HFFc6 (cell line): ENCODE measurements at places on chromosomes 7 and 10. TPM values are rescaled to one million over a fixed set of nuclear protein-coding genes. Genes with fewer than 3 reads are reported as not detected.
A peak's percentile ranks its signal among the peaks of the same experiment; 100 is the strongest.

Gene THAP5
- total RNA-seq: 23.5 to 24.7 TPM (median 23.8 TPM) in 3 replicates

Gene GRID1
- not detected in 3 replicates for total RNA-seq

Gene DNAAF5
- 25.8 to 30.9 TPM (median 30.3 TPM) in 3 replicates for total RNA-seq

Gene ZNF679
- not detected in 2 replicates for total RNA-seq

Gene NRP1
- 152 to 173 TPM (median 155 TPM) in 3 replicates for total RNA-seq

Gene NCF1
- total RNA-seq: not detected in 3 replicates

Gene C10orf105
- total RNA-seq: not detected in 3 replicates

Gene SPOCK2
- total RNA-seq: not detected in 3 replicates

Gene PARP12
- 4.9 and 11.3 TPM in 2 replicates for total RNA-seq

Gene SORCS1
- 0.03 to 0.10 TPM in 2 of 3 replicates, not detected in the other for total RNA-seq

Gene SLC25A13
- total RNA-seq: 8.9 to 15.4 TPM (median 13.1 TPM) in 3 replicates

Gene AKR1D1
- not detected in 3 replicates for total RNA-seq

Gene WEE2
- total RNA-seq: not detected in 2 replicates

Gene CFAP46
- 0.31 and 1.5 TPM in 2 replicates for total RNA-seq

Gene HKDC1
- total RNA-seq: 0.37 and 0.54 TPM in 2 replicates

Gene LUC7L2
- 55.1 to 65.8 TPM (median 58.3 TPM) in 3 replicates for total RNA-seq

DNA sequence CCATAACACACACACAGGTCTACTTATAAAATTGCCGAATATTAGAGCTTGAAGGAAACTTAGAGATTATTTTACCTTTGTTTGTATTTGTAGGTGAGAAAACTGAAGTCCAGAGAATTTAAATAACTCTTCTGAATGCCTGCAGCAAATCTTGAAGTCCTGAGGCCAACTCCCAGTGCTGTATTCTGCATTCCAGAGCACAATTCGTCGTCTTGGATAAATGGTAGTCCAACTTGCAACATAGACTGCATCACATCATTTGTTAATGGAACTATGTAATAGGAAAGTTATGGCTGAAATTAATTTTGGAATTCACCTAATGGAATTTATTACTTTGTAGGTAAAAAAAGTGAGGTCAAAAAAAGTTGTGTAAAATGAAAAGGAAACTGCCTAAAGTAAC lies 37.3 kb upstream of the SEMA3D start:
- H3K27me3 ChIP-seq: no peaks in the 10 kb centered on the region
- no peak overlapping the region for H3K27ac ChIP-seq
- H3K4me1 ChIP-seq: no peaks in the 10 kb centered on the region
- DNase-seq: no peak
- H3K36me3 ChIP-seq: no peaks in the 10 kb centered on the region

- peaks cover 32% of the 10 kb centered on the region for H3K4me1 ChIP-seq
- no peak overlapping the region for H3K27ac ChIP-seq
- H3K36me3 ChIP-seq: no peaks in the 10 kb centered on the region
- H3K4me3 ChIP-seq: no peak overlapping the region
- peaks cover 18% of the 10 kb centered on the region for H3K27me3 ChIP-seq
Measured at GRCh38 chr10:78703593-78703992, 365.2 kb upstream of the ZMIZ1 start.

- no peak overlapping the region for H3K4me3 ChIP-seq
- no peak for DNase-seq
- H3K27me3 ChIP-seq: peaks cover 4% of the 10 kb centered on the region
- peaks cover 13% of the 10 kb centered on the region for H3K4me1 ChIP-seq
Measured at GRCh38 chr7:44280993-44281721, 44.2 kb downstream of the CAMK2B start.

GRCh38 chr7:72062666-72063065 lies 349.5 kb downstream of the CALN1 start:
- H3K4me3 ChIP-seq: no peak overlapping the region
- no peak overlapping the region for H3K27ac ChIP-seq
- no peak for DNase-seq
- no peaks in the 10 kb centered on the region for H3K36me3 ChIP-seq
- H3K4me1 ChIP-seq: no peaks in the 10 kb centered on the region
- H3K27me3 ChIP-seq: no peaks in the 10 kb centered on the region

DNA sequence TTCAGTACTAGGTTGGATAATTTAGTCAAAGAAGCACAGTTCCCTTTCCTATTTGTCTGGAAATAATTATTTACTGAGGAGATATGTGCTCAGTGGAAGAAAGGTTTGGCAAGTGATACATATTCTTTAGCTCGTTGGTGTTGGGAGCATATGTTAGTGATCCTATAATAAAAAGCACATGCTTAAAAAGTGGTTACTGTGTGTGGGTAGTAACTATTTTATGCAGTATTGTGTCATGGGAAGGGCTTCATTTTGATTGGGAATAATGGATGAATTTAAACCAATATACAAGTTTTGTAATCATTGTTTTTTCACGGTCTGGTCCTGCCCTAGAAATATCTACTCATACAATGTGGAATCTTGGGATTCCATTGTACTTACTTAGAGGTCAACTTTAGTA lies 188.7 kb upstream of the PPP1R3A start:
- no peaks in the 10 kb centered on the region for H3K27me3 ChIP-seq
- H3K4me3 ChIP-seq: no peak overlapping the region
- H3K4me1 ChIP-seq: no peaks in the 10 kb centered on the region
- no peaks in the 10 kb centered on the region for H3K36me3 ChIP-seq

- H3K27me3 ChIP-seq: peaks cover 22% of the 10 kb centered on the region
- no peak for DNase-seq
- H3K27ac ChIP-seq: no peak overlapping the region
- H3K36me3 ChIP-seq: no peaks in the 10 kb centered on the region
- H3K4me3 ChIP-seq: no peak overlapping the region
Measured at GRCh38 chr7:30764030-30764975, 6.9 kb upstream of the MINDY4 start.

GRCh38 chr10:73628405-73628804 lies 12.9 kb downstream of the MYOZ1 start:
- peaks cover 4% of the 10 kb centered on the region for H3K27me3 ChIP-seq
- no peak overlapping the region for H3K27ac ChIP-seq
- H3K4me1 ChIP-seq: peaks cover 15% of the 10 kb centered on the region
- H3K36me3 ChIP-seq: peaks cover 8% of the 10 kb centered on the region

DNA sequence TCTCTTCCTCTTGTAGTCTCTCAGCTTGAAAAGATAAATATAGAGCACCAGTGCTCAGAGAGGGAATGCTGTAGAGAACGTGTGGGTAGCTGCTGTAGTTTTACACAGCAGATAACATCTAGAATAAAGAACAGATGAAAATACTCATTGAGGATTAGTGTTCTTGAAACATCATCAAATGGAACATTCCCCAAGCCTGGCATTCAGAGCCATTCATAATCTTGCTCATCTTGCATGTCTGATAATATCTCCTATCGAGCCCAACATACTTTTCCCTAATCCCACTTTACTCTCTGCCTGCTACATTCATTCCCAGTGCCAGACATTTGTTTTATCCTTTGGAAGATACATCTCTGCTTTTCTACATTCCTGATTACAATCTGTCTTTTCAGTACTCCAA lies 35.2 kb downstream of the MCU start:
- H3K4me3 ChIP-seq: no peak overlapping the region
- peaks cover 55% of the 10 kb centered on the region for H3K4me1 ChIP-seq
- H3K27ac ChIP-seq: peak overlapping the region; percentile 7
- H3K27me3 ChIP-seq: no peaks in the 10 kb centered on the region

DNA sequence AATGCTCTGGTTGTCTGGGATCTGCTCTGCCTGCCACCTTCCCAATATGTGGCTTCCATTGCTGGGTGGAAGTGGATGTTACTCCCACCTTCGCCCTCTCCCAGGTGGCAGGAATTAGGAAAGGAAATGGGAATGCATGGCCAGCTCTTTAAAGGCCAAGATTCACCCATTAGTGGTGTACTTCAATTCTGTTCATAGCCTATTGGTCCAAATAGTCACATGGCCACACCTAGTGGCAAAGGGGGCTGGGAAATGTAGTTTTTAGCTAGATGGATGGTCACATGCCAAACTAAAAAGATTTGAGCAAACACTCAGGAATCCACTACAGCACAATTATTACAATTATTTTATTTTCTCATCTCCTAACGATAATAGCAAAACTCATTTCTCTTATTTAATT lies 135.1 kb downstream of the NPY start:
- H3K4me1 ChIP-seq: no peaks in the 10 kb centered on the region
- no peaks in the 10 kb centered on the region for H3K36me3 ChIP-seq
- peaks cover 4% of the 10 kb centered on the region for H3K27me3 ChIP-seq
- H3K4me3 ChIP-seq: no peak overlapping the region
- no peak for DNase-seq
- H3K27ac ChIP-seq: no peak overlapping the region

- H3K36me3 ChIP-seq: peaks cover 12% of the 10 kb centered on the region
- no peak overlapping the region for H3K4me3 ChIP-seq
- peaks cover 8% of the 10 kb centered on the region for H3K4me1 ChIP-seq
- no peaks in the 10 kb centered on the region for H3K27me3 ChIP-seq
Measured at GRCh38 chr10:95663496-95663895, 7.0 kb upstream of the ALDH18A1 start.

DNA sequence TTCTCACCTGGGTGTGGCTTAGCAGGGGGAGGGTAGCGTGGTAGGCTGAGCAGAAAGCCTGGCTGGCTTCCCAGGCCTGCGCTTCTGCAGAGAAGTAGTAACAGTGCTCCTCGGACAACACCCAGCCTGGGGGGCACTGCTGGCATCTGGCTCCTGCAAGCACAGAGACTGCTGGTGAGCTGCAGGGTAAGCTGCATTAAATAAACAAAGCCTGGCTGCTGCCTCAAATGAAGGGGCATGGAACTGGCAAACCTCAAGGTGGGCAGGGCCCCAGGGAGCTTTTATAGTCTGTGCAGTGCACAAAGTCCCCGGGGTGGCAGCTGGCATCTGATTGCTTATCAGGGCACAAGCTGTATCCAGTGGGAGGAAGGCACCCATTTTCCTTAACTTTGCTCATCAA lies 3.9 kb downstream of the KLRG2 start:
- no peaks in the 10 kb centered on the region for H3K4me1 ChIP-seq
- no peak overlapping the region for H3K27ac ChIP-seq
- H3K27me3 ChIP-seq: peaks cover 39% of the 10 kb centered on the region
- DNase-seq: no peak
- no peak overlapping the region for H3K4me3 ChIP-seq

GRCh38 chr10:44379907-44380306 lies 5.0 kb downstream of the CXCL12 start:
- DNase-seq: no peak
- no peak overlapping the region for H3K4me3 ChIP-seq
- peaks cover 29% of the 10 kb centered on the region for H3K4me1 ChIP-seq
- no peaks in the 10 kb centered on the region for H3K27me3 ChIP-seq

- no peak overlapping the region for H3K27ac ChIP-seq
- peaks cover 16% of the 10 kb centered on the region for H3K4me1 ChIP-seq
- no peaks in the 10 kb centered on the region for H3K36me3 ChIP-seq
- H3K27me3 ChIP-seq: peaks cover 1% of the 10 kb centered on the region; the same call in 1 of the 2 replicates
Measured at GRCh38 chr10:79932841-79933379, 16.0 kb downstream of the SFTPD start.

GRCh38 chr7:67045496-67045995 lies 48.9 kb downstream of the TYW1 start:
- no peak for DNase-seq
- no peak overlapping the region for H3K4me3 ChIP-seq
- no peaks in the 10 kb centered on the region; the same call in none of the 2 replicates for H3K27me3 ChIP-seq
- H3K4me1 ChIP-seq: peaks cover 43% of the 10 kb centered on the region
- 0 out of 2 replicates have a peak overlapping the region, but pooled peaks have one; percentile 29 for H3K27ac ChIP-seq

DNA sequence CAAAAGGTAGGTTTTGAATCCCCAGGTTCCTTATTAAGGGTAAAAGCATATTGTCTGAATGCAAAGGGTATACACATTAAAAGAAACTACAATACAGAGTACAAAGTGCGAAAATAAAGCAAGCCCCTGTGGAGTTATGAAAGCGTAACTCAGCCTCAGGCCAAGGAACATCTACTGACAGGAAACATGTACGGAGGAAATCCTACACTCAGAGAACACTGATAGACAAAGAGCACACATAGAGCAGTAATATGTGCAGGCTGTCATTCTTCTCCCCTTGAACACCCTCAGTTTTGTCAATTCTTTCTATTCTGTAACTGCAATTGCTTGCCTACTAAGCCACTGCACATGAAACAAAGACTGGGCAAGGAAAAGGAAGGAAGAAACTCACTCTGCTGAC lies 150.2 kb downstream of the DGKB start:
- peaks cover 2% of the 10 kb centered on the region; the same call in 1 of the 2 replicates for H3K27me3 ChIP-seq
- no peak for DNase-seq
- H3K36me3 ChIP-seq: no peaks in the 10 kb centered on the region
- H3K27ac ChIP-seq: no peak overlapping the region
- H3K4me3 ChIP-seq: no peak overlapping the region

- no peaks in the 10 kb centered on the region for H3K36me3 ChIP-seq
- no peak overlapping the region for H3K27ac ChIP-seq
- peaks cover 9% of the 10 kb centered on the region for H3K27me3 ChIP-seq
- peaks cover under 1% of the 10 kb centered on the region; the same call in 1 of the 2 replicates for H3K4me1 ChIP-seq
Measured at GRCh38 chr7:91316426-91316825, 52.2 kb downstream of the FZD1 start.

DNA sequence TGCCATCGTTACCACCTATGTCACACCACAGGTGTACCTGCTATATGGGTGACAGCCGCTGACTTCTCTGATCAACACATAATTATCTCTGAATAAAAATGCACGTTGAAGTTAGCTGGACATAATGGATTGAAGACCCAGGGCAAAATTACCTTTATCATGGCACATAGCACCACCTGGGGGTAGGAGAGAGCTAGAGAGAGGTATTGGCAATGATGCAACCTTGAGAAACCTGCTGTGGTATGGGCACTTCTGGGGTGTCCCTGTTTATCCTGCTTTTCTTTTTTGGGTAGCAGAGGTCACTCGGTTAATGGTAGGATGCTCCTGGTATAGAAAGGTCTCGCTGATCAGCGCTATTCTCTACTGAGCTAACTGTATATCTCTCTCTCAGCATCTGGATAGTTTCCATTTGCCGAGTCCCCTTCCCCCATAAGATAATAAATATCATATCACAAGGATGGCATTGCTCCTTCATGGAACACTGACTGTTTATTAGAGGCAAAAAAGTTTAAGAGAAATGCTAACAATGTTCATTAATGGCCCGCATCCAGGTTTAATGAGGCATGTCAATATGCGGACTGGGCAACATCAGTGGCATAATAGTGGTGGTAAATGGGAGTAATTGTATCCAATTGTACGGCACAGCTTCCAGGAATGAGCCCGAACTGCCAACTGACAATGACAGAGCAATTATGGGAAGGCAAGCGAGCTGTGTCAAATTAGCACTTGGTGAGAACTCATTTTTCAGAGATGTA lies 323.1 kb downstream of the TFEC start:
- H3K27ac ChIP-seq: no peak overlapping the region
- peaks cover 7% of the 10 kb centered on the region; the same call in 1 of the 2 replicates for H3K4me1 ChIP-seq
- no peak for DNase-seq
- H3K27me3 ChIP-seq: no peaks in the 10 kb centered on the region

GRCh38 chr10:76303682-76304316 lies 872.4 kb downstream of the LRMDA start:
- H3K4me1 ChIP-seq: peaks cover 47% of the 10 kb centered on the region
- DNase-seq: peak; percentile 71
- H3K4me3 ChIP-seq: no peak overlapping the region
- no peak overlapping the region for H3K27ac ChIP-seq
- peaks cover 7% of the 10 kb centered on the region for H3K36me3 ChIP-seq

- peaks cover 67% of the 10 kb centered on the region for H3K4me1 ChIP-seq
- H3K36me3 ChIP-seq: no peaks in the 10 kb centered on the region
- DNase-seq: no peak
- H3K4me3 ChIP-seq: no peak overlapping the region
Measured at GRCh38 chr10:62618054-62618453, 186.5 kb upstream of the ADO start.

- H3K4me1 ChIP-seq: no peaks in the 10 kb centered on the region
- no peaks in the 10 kb centered on the region; the same call in 1 of the 2 replicates for H3K27me3 ChIP-seq
- H3K27ac ChIP-seq: no peak overlapping the region
Measured at GRCh38 chr10:122252805-122253204, 18.3 kb upstream of the BTBD16 start.
